CD4-positive, alpha-beta T cell treated with Interleukin-1 beta for 1 hour (primary cell): ENCODE measurements at places on chromosomes 6 and 20.

- no peak for DNase-seq
Measured at GRCh38 chr6:90493332-90493731, 93.5 kb downstream of the MAP3K7 start.

GRCh38 chr20:64156886-64157875 lies 7.1 kb upstream of the MYT1 start:
- no peak for DNase-seq

- no peak for DNase-seq
Measured at GRCh38 chr20:62961310-62961783, 8.8 kb downstream of the SLC17A9 start.

GRCh38 chr6:111844376-111844775 lies 28.9 kb downstream of the FYN start:
- no peak for DNase-seq

DNA sequence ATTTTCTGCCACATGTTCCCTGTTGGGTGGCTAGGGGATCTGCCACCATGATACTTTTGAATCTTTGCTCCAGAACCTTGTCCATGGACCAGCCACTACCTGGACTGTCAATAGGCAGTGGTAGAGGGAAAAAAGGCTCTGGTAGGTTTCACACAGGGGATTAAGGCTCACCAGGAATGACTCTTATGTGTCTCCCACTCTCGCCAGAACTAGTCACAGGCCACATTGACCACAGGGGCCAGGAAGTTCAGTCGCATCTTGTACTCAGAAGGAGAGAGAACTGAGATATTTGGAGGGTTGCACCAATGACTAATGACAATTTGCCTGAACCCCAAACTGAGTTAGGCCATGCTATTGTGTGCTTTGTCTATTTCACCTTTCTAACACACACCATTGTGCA lies 23.6 kb upstream of the APCDD1L start:
- DNase-seq, result no peak

DNA sequence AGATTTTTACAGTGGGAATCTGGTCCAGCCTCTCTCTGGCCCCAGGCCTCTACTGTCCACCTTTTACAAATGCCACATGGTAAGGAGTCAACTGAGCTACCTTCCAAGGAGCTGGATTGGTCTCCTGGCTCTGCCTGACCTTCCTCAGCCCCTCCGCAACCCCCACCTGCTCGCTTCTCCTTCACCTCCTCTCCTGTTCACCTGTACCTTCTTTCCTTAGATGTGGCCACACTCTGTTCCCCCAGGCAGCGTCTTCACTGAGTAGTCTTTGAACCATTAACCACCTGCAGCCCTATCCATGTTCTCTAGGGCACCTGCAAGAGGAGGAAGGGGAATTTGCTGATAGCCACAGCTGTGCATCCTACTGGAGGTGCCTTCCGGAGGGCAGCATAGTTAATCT lies 55.3 kb upstream of the DDR1 start:
- no peak for DNase-seq

- DNase-seq, result no peak
Measured at GRCh38 chr6:48826901-48827701, 636.0 kb downstream of the MMUT start.

- no peak for DNase-seq
Measured at GRCh38 chr6:106133040-106133439, 46.9 kb downstream of the PRDM1 start.

GRCh38 chr20:49510562-49511122 lies 28.2 kb upstream of the KCNB1 start:
- no peak for DNase-seq

DNA sequence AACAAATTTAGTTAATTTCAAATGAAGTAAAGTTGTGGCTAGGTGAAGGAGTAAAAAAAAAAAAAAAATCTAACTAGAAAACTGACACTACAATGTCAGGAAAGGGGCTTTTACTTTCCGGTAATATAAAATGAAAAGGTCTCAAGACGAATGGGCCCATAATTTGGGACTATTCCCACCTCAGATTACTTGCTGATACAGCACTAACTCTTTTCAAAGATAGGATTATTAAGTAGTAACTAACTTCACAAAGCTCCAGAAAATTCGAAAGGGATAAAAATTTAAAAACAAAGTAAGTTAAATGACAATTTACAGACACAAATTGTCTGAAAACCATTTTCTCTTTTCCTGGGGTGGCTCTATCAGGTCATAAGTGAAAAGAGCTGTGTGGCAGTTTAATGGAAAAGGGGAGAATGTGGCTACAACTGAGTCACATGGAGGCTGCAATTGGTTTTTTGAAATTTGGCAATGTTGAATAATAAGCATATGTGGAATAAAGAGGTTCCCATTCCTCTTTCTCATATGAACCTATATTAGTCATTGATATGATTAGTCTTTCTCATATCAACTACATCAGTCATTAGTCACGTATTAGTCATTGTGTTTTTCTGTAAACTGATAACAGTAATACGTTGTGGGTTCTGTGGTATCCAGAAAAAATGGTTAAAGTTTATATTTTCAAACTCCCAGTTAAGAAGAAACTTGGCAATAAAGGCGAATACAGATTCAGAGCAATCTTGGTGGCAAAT lies 78.0 kb downstream of the RWDD2A start:
- no peak for DNase-seq

DNA sequence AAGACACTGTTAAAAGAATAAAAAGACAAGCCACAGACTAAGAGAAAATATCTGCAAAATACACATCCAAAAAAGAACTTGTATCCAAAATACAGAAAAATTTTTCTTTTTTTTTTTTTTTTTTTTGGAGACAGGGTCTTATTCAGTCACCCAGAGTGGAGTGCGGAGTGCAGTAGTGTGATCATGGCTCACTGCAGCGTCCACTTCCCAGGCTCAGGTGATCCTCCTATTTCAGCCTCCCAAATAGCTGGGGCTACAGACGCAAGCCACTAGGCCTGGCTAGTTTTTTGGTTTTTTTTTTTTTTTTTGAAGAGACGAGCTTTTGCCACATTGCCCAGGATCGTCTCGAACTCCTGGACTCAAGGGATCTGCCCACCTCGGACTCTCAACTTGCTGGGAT lies 3.1 kb downstream of the ZUP1 start:
- no peak for DNase-seq

- peak; percentile 12 for DNase-seq
Measured at GRCh38 chr20:51667002-51667408, 101.2 kb downstream of the ATP9A start.

DNA sequence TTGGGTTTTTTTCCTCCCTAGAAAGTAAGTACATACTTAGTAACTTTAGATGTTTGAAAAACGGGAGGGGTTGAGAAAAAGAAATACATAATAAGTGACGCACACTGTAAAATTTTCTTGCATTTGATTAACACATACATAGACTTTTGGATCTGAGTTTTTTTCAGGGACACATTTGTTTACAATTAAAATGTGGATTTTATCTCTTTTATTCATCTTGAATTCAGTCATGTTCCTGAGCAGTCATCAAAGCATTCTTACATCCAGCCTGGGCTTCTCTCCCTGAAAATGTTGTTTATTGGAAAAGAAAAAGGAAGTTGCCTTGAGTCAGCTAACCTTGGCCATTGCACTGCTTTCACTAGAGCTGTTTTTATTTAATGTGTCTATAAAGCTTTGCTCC lies 8.7 kb upstream of the RPP40 start:
- no peak for DNase-seq

DNA sequence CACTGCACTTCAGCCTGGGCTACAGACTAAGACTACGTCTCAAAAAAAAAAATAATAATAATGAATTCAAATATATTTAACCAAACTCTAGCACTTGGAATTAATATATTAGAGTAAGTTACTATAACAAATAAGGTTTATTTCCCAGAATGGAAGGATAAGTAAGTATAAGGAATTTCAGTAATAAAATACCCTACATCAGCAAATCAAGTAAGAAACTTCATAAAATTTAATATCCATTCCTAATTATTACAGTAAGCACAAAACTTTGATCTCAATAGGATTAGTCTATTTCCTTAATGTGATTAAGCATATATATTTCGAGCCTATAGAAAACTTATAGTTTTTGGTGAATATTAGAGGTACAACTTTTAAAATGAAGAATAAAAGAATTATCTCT lies 36.7 kb upstream of the SDHAF4 start:
- DNase-seq, result no peak

GRCh38 chr6:78340755-78341154 lies 526.6 kb upstream of the IRAK1BP1 start:
- no peak for DNase-seq

DNA sequence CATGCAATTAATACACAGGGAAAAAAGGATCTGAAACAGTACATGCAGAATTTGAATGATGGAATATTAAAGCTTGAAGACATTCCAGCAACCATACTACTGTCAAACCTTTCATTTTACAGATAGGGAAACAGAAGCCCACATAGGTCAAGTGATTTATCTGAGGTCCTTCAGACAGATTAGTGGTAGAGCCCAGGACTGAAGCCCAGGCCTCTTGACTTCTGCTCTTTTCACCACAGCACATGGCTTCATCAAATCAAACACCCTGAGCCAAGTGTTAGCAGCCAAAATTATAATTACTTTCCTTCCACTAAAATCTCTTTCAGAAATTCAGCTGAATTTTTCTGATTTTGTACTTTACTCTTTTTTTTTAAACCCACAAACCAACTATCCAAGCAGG lies 435.6 kb upstream of the RUNX2 start:
- no peak for DNase-seq
